ENCODE measurements at places on chromosomes 6 and 20.

DNA sequence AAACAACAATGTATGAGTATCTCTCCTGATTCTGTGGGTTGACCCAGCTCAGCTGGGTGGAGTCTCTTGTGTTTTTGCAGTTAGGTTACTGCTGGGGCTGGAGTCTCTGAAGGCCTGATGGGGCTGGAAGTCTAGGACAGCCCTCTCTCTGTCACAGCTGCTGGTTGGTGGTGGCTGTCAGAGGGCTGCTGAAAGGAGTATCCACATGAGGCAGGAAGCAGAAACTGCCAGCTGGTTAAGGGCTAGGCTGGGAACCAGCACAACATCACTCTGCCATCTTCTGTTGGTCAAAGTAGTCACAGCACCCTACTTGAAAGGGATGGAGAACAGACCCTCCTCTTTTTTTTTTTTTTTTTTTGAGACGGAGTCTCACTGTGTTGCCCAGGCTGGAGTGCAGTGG is 10.0 kb upstream of the PACSIN1 start:
- DNase-seq: no peak

GRCh38 chr6:45917439-45917838 is 98.2 kb downstream of the CLIC5 start:
- no peak for DNase-seq

- no peak for DNase-seq
Observed at GRCh38 chr20:10780901-10781300, 107.1 kb upstream of the JAG1 start.

- no peak for DNase-seq
Observed at GRCh38 chr20:663315-664090, 10.5 kb upstream of the SRXN1 start.

- no peak for DNase-seq
Observed at GRCh38 chr6:151136141-151136755, 103.5 kb upstream of the AKAP12 start.

DNA sequence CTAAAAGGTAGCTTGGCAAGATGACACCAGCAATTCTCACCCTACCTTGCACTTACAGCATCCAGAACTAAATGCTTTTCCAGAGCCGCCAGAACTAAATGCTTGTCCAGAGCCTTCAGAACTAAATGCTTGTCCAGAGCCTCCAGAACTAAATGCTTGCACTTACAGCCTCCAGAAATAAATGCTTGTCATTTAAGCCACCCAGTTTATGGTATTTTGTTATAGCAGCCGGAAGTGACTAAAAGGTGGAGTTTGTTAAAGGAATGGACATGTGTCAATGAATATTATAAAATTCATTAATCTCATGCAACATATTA is 133.5 kb downstream of the GPX5 start:
- no peak for DNase-seq

DNA sequence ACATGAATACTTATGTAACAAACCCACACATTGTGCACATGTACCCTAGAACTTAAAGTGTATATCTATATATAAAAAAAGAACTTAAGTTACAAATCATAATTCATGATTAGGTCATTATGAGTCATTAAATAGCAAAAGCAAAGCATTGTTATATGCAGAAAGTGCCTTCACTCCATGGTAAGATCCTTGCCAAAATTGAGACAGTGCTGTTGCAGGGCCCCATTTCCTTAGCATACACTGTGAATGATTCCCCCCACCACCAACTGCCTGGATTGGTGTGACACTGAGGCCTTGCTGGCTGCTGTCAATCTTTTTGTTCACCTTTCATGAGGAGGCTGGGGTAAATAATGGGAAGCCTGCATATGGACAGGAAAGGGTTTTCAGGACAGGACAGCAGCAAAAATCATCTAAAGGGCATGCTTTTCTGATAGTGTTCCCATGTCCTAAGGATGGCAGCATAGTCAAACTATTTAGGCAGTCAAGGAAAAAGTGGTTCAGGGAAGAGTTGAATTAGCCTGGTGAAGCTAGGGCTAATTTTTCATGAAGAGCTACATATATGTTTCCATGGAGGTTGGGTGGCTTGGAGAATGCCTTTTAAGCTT is 188.2 kb upstream of the ASCC3 start:
- DNase-seq: no peak

Measured in T-cell (primary cell).